Stimulated activated CD4-positive, alpha-beta T cell treated with anti-CD3 and anti-CD28 coated beads, Interleukin-4, amount 100 ng/mL, for 24 hours (primary cell): ENCODE measurements at places on chromosomes 2 and 18.

DNA sequence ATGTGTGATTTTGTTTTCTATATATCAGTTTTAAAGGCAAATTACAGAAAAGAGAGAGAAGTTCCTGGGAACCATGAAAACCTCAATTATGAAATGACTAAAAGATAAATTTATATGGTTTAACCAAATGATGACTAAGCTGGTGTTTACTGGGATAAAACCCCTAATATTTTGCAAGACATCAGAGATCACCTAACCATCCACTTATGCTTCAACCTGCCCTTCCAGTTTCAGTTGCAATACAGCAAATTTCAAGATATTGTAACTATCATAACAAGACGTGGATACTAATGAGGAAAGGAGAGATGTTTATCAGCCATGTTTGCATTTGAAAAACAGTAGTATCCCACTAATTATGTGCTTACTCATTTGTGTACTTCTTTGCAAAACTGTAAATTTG lies 108.2 kb downstream of the GAREM1 start:
- DNase-seq, result no peak

GRCh38 chr2:98026927-98027522 lies 31.3 kb upstream of the TMEM131 start:
- no peak for DNase-seq

DNA sequence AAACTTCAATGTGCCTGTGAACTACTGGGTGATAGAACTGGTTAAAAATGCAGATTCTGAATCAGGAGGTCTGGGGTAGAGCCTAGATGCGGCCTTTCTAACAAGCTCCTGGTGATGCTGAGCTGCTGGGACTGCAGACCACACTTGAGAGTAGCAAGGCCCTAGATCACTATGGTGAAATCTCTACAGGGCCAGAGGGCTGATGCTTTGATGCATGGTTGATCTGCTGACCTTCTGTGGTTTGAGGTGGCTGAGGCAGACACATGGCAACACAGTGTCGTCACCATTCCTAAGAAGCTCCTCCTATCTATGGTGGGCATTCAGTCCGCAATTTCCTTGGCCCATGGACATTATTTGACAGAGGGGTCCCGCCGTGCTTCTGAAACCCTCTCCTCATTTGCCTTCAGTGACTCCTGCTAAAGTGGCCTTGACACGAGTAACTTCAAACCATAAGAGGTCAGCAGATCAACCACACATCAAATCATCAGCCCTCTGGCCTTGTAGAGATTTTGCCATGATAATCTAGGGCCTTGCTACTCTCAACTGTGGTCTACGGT lies 19.8 kb downstream of the CCDC68 start:
- no peak for DNase-seq

DNA sequence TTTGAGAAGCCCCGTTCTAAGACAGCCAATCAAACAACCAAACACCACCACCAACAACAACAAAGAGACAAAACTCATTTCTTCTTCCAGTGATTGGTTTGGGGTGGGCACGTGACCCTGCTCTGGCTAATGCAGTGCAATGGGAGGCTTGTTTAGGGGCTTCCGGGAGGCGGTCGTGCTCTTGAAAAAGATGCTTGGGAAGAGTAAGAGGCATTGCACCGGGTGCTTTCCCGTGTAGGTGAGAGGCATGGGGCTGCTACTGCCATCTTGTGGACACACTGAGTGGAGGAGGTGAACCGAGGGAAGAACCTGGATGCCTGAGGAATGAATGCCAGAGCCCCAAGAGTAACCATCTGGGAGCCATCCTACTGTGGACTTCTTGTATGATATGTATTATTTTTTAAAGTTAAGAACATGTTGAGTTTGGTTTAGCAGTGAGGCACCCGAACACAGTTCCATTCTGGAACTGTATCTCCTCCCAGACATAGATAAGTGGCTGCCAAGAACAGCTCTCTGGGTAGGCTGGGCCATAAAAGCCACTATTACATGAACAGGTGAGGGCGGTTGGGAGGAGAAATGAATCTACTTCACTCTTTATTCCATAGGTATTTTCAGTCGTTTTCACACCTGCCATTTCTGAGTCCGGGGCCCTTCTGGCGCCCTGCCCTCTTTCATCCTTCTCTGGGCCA lies 19.1 kb upstream of the ARHGAP25 start:
- peak; percentile 56 for DNase-seq

GRCh38 chr2:60885683-60886082 lies 4.3 kb downstream of the REL start:
- no peak for DNase-seq

GRCh38 chr2:101187131-101187530 lies 35.9 kb upstream of the TBC1D8 start:
- no peak for DNase-seq

- no peak for DNase-seq
Observed at GRCh38 chr2:177529166-177529565, 136.6 kb downstream of the AGPS start.

DNA sequence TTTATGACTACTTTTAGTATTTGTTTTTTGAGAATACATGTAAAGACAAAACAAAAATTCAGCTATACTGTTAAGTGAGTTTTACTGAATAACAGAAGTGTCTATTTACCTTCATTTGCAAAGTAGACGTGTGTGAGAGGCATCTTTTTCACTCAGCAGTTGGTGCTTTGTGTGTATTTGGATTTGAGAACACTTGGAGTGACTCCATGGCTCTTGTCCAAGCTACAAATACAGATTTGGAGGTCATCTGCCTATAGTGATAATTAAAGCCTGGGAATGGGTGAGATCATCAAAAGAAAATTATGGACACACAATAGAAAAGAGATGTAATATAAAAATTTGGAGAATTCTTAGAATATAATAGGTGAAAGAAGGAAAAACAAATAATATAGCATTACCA lies 6.2 kb downstream of the NAB1 start:
- DNase-seq, result no peak

GRCh38 chr18:36513556-36513955 lies 216.0 kb downstream of the FHOD3 start:
- DNase-seq, result no peak

- DNase-seq, result no peak
Observed at GRCh38 chr18:47903809-47904208, 26.6 kb downstream of the SMAD2 start.

DNA sequence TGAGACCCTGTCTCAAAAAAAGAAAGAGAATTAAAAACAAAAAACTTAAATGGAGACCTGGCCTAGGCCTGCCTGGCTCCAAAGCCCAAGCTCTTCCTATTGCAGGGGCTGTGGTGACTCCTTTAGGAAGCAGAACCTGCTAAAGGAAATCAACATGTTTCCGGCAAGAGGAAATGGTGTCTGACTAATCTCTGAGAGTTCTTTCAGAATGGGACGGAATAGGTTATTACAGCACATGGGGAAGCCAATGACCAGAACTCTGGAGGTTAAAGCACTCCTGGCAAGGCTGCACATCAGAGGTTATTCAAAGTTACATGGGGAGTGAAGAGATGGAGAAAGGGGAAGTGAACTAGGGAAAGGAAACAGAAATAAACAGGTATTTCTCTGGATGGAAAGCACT lies 21.4 kb downstream of the KIF3C start:
- no peak for DNase-seq

DNA sequence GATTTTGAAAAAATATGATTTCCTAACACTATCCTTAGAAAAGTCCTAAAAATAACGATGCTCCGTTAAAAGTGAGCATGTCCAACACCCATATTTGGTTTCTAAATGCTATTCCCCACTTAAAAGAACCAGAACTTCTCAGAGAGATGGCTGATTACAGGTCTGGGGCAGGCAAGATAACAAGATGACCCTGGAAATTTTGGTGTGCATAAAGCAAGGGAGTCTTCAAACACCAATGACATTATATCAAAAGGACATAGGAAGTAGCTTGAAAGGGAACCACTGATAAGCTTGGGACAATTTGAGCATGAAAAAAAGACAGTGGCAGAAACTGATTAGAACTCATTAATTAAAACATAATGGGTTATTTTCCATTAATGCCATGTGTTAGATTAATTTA lies 17.9 kb downstream of the STK17B start:
- no peak for DNase-seq

- no peak for DNase-seq
Observed at GRCh38 chr2:234091883-234092282, 41.4 kb downstream of the SPP2 start.

GRCh38 chr2:23380562-23381065 lies 4.4 kb upstream of the KLHL29 start:
- DNase-seq, result peak; percentile 51

DNA sequence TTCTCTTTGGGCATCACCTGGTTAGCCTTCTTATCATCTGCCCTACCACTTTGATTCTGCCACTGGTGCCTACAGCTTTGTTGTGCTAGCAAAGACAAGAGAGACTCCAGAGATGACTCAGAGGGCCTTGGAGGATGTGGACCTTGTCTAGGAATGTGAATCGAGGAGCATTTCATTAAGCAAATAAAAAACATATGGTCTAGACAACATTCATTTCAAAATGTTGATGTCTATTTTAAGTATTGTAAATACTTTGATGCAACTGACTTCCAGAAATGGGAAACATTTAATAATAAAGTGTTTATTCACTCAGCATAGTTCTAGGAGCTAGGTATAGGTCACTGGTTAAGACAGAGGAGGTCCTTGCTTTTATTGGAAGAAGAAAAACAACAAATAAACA lies 195.5 kb downstream of the CDCA7 start:
- no peak for DNase-seq

DNA sequence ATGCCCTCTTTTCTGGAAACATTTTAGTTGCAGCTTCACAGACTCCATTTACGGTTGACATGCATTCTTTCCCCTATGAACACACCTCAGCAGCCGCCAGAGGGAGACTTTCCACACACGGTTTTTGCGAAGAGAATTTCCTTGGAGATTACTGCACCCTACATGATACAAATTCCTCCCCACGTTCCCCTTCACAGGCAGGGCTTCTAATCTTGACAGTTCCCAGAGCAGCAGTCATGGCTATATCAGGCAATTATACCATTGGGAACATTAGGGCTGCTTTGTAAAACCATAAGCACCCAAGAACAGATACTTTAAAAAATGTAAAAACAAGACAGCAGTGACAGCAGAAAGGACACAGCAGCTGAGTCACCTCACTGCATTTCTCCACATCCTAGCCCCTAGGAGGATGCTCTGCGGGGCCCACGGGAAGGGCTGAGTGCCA lies 253.8 kb downstream of the TGIF1 start:
- DNase-seq, result peak; percentile 8

GRCh38 chr18:77635451-77635850 lies 385.8 kb downstream of the GALR1 start:
- no peak for DNase-seq

DNA sequence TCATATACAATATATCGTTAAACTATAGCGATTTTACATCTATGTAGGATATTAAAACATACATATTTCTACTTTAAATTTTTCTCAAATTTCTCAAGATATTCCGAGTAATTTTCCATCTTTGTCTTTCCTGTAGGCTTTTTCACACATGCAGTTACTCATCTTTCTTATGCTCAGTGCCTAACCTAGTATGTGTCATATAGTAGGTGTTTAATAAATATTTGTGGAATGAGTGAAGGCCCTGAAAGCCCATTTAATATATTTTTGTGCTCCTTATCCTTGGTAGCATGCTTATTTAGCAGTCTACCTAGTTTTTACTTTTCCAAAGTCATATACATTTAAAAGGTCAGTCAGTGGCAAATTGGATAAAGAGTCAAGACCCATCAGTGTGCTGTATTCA lies 67.3 kb downstream of the ITGB6 start:
- DNase-seq, result no peak

- no peak for DNase-seq
Observed at GRCh38 chr2:223914324-223914723, 30.8 kb downstream of the WDFY1 start.

GRCh38 chr2:120543899-120544298 lies 191.8 kb upstream of the GLI2 start:
- DNase-seq, result no peak

DNA sequence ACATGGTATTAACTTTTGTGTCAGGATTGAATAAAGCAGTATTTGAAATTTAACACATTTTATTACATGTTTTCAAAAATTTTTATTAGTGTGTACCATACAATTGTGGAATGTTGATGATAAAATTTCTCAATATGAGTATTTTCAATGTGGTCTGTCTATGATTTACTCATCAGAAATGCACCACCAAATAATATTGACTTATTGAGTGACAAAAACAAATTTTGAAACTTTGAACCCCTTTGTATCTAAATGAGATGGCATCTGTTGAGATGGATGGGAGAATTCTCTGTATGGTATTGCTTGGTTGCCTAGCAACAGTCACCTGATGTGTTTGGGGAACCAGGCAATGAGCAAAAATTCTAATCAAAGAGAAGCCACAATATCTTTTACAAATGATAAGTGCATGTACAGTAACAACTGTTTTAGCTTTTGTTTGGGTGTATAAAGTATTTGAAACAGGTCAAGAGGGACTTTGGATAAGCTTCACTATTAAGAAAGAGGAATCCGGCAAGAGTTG lies 400.1 kb downstream of the CCDC85A start:
- no peak for DNase-seq

DNA sequence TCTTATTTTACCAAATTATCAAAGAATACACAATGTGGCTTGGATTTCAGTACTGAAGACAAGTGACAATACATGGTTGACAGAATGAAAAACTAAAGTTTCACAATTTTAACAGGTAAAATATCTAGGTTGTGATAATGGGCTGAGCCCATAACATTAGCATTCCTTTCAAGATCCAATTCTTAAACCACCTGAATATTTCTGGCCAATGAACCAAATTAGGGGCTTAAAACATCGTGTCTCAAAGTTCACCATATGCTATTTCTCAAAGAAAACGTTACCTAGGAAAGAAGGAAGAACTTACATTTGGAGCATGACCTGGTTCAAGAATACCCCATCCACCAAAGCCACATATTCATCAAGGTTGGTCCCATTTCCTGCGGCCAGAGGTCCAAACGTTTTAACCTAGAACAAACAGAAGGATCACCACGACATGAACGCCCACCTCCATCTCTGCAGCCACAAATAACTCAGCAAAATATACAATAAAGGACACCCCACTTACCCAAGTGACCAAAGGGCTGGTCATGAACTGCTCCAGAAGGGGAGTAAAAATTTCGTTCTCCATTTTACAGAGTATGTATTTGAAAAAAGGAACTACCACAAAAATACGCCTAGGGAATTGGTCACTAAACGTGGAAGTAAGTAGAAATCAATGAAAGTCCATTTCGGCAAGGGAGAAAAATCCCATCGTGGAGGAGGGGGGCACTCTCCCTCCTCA lies 984 bp downstream of the CCDC88A start:
- DNase-seq, result no peak

DNA sequence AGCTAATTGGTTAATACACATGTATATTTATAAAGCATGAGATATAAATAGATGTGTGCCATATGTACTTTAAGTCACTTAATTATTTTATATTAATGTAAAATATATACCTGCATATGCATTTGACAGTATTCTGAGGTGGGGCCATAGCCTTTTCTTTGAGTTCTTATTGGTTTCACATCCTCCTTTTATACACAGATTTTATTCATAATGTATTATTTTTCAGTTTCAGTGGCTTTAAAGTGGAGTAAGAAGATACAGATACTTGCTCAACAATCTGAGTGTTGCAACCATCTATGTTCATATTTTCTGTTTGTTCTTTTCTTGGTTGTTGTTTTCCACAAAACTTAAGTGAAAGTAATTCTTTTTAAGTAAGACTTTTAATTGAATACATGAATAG lies 436.5 kb downstream of the RND3 start:
- DNase-seq, result no peak

- DNase-seq, result peak; percentile 7
Observed at GRCh38 chr2:24793761-24794435, 673 bp downstream of the CENPO start.
